Stimulated activated CD8-positive, alpha-beta memory T cell treated with anti-CD3 and anti-CD28 coated beads, Interleukin-2, amount 100 ng/mL, for 1 hour (primary cell): ENCODE measurements at places on chromosomes 5 and 9.

GRCh38 chr5:95591490-95591901, 28.4 kb upstream of the GPR150 start:
- no peak for DNase-seq

GRCh38 chr9:123715258-123715657, 214.7 kb downstream of the DENND1A start:
- no peak for DNase-seq

GRCh38 chr5:142846406-142846805, 76.2 kb downstream of the ARHGAP26 start:
- no peak for DNase-seq

DNA sequence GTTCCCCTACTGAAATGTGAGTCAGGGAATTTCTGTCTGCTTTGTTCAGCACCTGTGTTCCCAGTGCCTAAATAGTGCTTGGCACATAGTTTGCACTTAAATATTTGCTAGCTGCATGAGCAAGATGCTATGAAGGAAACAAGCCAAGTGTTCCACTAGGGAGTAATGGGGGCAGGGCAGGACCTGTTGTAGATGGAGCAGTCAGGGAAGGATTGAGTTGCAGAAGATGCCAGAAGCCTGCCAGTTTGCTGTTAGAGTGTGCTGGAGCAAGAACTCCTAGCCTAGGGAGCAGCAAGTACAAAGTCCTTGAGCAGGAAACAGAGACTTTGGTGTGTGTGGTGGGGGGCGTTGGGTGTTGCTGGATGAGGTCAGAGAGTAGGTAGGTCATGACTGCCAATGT, 87.5 kb downstream of the DAB2IP start:
- no peak for DNase-seq

DNA sequence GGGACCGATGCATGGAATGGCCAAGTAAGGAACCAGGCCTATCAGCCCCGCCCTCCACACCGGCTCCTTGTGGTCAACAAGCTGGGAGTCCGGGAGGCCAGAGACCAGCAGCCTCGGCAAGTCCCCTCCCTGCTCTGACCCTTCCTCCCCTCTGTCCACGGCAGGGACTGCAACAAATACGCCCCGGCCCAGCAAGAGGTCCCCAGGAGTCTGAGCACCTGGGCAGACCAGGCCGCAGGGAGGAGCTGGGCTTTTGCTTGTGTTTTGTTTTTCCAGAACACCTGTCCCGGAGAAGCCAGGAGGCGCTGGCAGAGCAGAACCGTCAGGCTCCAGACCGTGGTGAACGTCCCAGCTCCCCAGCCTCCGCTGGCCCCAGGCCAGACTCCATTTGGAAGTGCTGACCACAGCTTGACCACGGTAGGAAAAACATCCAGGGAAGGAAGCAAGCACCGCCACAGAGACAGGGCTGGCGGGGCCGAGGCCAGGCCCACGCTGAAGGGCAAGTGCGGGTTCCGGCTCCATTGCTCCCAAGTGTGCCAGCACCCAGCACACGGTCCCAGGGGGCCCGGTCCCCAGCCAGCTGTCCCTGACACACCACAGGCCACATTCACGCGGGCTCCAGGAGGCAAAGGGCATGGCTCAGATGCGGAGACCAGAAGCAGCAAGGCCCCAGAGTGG, 56.7 kb downstream of the VAV2 start:
- no peak for DNase-seq

DNA sequence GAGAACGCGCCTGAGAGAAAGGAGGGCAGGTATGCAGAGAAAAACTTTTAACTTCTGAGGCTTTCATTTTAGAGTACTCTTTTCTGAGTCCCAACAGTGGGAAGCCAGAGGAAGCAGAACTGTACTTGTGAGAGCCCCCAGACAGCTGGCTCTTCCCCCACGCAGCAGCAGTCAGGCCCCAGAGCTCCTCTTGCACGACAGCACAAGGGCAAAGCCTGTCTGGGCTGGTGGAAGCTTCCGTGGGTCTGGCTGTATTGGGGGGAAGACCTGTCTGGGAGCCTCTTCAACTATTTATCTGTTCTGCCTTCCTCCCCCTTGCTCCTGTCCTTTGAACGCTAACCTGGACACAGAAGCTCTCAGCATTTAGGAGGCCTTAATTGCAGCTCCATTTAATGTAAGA, 68.2 kb downstream of the THBS4 start:
- no peak for DNase-seq

DNA sequence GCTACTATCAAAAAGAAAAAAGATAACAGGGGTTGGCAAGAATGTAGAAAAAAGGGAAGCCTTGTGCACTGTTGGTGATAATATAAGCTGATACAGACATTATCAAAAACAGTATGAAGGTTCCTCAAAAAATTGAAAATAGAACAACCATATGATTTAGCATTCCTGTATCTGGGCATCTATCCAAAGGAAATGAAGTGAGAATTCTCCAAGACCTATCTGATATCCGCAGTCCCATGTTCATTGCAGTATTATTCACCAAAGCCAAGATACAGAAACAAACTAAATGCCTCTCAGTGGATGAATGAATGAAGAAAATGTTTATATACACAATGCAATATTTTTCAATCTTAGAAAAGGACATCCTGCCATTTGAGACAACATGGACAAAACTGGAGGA, 1943.3 kb downstream of the MAT2B start:
- DNase-seq: no peak

DNA sequence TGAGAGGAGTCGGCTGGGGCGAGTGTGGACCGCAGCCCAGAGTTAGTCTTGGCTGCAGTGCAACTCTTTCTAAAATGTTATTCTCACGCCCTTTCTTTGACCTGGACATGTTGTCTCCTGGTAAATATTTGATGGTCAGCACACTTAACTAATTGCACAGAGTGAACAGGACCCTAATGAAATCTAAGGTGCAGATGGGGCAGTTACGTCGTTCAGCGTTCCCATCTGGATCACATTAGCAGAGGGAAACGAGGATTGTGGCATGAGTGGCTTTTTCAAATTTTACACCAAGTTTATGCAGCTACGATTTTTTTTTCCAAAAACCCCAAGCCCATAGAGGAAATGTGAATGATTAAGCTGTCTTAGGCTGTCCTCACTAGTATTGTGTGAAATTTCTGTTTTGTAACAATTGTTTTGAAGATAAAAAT, 483 bp downstream of the C9orf85 start:
- no peak for DNase-seq

- no peak for DNase-seq
Measured at GRCh38 chr9:133562611-133563290, 28.2 kb downstream of the ADAMTSL2 start.

DNA sequence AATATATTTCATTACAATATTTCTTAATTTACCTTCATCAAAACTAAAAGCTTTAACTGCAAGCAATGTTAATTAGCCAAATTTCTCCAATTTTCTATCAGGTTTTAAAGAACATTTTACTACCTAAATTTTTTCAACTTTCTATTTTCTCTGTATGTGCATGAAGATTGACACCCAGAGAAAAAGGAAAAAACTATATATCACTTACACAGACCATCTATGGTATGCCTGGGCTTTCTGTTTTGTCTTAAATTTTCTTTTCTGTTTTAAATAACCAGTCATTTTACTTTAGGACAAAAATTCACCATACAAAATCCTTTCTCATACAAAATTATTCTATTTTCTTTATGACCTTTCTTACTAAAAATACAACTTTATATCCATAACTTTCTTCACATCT, 13.8 kb upstream of the IL7R start:
- no peak for DNase-seq

DNA sequence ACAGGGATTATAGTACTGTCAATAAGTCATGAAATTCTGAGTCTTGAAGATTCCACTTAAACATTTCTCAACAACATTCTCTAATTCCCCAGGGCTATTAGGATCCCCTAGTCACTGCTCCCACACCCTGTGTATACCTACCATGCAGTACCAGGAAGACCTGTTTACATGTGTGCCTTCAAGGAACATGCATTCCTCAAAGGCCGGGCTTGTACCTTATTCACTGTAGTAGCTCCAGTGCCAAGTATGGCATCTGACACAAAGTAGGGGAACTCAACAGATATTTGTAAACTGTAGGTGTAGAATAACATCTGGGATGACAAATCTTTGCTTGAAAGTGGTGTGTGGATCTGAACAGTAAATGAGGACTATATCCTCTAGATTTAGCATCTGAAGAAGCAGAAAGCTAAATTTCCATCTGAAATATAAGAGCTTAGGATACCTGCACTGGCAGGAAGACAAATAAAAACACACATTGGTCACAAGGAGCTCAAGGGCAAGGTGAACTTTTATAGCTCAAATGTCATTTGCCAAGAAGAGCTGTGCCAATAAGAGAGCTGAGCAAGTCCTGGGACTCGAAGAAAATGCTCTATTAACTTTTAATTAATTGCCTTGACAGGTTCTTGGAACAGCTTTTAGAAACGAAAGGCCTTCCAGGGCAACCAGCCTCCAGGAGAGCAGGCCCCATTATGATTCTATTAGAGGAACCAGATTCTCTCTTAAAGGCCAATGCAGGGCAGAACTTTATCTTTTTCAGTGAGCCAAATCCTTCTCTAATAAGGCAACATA, 52.3 kb upstream of the MYOT start:
- no peak for DNase-seq

DNA sequence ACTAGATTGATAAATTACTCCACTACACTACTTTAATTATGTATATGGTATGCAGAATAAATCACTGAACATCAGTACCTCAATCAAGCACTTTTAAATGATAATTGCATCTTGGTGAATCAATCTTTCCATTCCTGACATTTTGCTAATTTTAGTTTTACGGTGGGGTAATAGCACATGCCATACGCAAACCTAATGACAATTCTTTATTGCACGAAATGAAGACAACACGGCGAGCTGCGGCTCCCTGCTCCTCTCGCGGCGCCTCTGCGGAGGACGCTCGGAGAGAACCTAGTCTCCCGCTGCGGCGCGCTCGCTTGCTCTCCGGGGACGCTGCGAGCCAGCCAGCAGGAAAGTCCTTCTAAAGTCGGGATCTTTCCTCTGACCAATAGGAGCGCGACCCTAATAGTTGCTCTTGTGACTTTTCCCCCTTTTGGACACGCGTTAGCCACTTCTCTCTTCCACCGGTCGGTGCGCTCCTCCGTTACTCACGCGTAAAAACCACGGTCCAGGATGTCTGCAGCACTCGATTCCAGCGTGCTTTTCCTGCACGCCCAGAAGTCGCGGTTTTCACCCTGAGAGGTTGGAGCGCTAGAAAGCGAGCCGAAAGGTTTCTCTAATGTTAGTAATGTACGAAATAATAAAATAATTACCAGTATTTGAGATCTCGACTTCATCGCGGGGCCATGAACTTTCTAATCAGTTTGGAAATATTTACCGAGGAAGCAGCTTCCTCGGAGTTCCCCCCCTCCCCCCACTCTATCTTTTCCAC, 1.0 kb upstream of the MEF2C start:
- DNase-seq: no peak

GRCh38 chr5:72624641-72625236, 117.5 kb upstream of the ZNF366 start:
- no peak for DNase-seq

- no peak for DNase-seq
Measured at GRCh38 chr5:57324181-57324580, 150.3 kb downstream of the GPBP1 start.

GRCh38 chr9:128128836-128129590, 1.5 kb upstream of the PTGES2 start:
- no peak for DNase-seq

DNA sequence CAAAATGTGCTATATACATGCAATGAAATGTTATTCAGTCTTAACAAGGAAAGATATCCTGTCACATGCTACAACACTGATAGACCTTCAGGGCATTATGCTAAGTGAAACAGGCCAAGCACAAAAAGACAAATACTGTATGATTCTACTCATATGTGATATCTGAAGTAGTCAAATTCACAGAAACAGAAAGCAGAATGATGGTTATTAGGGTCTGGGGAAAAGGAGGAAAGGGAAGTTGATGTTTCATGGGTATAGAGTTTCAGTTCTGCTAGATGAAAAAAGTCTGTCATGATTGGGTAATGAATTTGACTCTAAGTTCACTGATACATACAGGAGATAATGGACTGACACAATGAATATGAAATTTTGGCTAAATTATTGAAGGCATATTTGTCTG, 11.2 kb upstream of the RIC1 start:
- DNase-seq: no peak

DNA sequence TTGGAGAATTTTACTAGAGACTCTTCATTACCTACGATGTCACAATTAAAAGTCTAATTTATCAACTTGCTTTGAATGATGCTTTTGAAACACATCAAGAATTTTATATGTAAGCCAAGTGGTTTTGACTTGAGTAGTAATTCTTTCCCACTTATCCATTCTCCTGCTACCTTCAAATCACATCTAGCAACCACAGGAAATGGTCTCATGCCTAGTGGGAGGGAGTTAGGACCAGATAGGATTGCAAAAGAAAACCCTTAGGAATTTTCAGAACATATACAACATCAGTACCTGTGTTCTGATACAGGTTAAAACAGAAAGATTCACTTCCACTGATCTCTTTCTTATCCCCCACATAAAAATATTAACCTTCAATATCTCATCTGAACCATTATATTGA, 260.4 kb downstream of the CWC27 start:
- no peak for DNase-seq

GRCh38 chr5:138472353-138472752, 7.1 kb downstream of the EGR1 start:
- no peak for DNase-seq

GRCh38 chr5:171707442-171707792, 78.2 kb upstream of the SMIM23 start:
- DNase-seq: no peak

DNA sequence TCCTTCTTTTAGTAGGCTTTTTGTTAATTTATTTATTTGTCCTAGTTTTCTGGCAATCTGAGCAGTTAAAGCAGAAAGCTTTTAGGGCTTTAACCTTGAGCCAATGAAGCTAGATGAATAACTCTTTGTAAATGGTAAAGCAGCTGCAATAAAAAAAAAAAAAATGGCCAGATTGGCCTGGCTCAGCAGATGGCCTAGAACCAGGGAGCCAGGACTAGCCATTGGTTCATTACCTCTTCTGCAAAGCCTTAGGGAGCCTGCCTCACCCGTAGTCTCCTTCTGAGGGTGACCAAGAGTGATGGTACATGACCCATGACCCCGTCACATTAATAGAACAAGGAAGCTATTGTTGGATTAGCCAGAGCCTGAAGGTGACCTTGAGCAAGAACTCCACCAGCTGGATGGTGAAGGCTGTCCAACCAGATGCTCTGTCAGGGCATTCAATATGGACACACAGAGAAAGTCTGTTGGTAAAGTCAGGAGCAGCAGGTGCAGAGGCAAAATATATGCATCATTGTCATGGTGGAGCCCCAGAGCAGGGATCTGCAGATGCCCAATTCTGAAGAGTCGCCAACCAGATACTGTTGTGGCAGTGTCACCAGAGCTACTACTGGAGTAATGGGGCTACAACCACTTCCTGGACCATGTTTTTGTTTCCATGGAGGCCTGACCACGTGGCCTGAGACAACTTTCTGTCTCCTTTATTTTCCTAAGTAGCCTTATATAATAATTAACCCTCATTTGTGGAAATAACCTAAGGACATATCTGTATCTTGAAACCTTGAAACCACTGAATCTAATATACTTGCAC, 100.7 kb downstream of the MTX3 start:
- no peak for DNase-seq

- DNase-seq: no peak
Measured at GRCh38 chr5:68257210-68257609, 41.7 kb downstream of the PIK3R1 start.
